ENCODE measurements at places on chromosomes 11 and 22.
A peak's percentile ranks its signal among the peaks of the same experiment; 100 is the strongest.

DNA sequence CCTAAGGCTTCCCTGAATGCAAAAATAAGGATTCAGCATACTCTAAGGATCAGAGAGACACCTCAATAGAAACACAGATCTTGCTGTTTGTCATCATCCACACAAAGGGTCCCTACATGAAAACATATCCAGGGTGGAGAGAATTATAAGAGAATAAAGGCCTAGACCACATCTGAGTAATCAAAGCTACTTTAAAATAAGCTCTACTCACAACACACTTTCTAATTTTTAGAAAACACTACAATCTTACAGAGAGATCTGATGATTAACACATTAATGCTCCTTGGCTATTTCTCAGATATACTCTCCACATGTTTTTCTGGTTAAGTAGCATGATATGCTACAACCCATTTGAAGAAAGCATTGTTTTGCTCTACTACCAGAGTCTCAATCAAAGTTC lies 108.2 kb downstream of the ETS1 start:
- no peak for DNase-seq

GRCh38 chr11:16001899-16002426 lies 354.4 kb downstream of the SOX6 start:
- no peak for DNase-seq

DNA sequence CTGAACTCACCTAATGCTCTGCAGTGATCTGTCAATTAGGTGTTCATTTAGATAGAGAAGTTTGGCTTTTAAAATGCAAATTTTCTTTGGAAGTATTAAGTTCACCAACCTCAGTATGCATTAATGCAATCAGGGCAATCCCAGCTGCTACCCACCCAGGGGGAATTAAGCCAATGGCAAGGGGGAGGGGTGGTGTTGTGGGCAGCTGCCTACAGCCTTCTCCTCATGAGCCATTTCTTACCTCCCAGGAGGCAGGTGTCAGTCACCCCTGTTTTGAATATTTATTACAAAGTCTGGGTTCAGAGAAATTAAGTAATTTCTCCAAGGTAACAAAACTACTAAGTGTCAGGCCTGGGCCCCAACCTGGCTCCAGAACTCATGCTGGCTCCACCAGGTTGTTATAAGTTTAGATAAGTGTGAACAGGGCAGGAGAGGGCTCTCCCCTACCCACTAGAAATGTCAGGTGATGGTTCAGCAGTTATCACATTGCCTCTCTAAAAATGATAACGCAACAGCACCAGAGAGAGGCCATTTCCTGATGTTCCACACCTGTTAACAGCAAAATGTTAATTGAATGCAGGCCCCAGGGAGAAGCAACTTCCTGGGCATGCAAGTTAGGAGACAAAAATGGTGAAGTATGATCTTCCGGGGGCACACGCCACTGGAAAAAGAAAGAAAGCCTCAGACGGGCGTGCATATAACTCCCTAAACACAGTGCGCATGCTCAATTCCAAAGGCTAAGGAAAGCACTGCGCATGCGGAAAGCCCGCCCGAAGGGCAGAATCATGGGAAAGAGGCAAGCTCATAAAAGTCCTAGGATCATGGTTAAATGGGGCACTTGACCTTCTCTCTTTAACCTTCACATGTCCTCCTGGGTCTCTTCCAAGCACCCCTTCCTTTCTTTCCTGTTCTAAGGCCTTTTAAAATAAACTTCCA lies 35.4 kb upstream of the GNAZ start:
- no peak for DNase-seq

- no peak for DNase-seq
Observed at GRCh38 chr11:16311831-16312230, 44.5 kb downstream of the SOX6 start.

- no peak for DNase-seq
Observed at GRCh38 chr22:31461699-31462098, 27.9 kb downstream of the EIF4ENIF1 start.

GRCh38 chr11:121869478-121869877 lies 246.5 kb downstream of the BLID start:
- no peak for DNase-seq

GRCh38 chr11:124863137-124863825 lies 2.0 kb upstream of the ROBO3 start:
- peak; percentile 27 for DNase-seq

- DNase-seq = no peak
Observed at GRCh38 chr11:72436661-72437060, 2.3 kb upstream of the CLPB start.

DNA sequence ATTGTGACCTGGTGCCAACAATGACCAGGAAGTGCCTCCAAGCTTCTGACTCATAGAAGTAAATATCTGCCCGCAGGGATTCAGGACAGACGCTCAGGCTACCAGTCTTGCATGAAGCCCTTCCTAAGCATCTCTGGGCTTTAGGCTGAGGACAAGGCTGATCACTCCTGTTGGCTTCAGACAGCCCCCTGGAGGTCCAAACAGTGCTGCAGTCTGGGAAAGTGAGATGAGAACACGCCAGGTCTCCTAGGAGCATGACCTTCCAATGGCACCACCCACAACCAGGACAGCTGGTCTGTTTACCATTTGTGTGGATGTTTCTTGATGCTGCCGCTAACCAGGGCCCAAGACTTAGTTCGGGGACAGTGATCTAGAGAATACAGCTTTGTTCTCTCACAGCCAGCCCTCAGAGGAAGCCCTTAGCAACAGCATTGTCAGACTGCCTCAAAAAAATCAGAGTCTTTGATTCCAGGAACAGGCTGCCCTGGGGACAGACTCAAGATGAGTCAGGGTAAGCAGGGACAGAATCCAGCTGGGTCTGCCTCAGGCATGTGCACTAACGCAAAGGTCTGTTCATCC lies 111.2 kb downstream of the ZNF280B start:
- DNase-seq = no peak

- DNase-seq = no peak
Observed at GRCh38 chr11:17221968-17222367, 14.2 kb upstream of the PIK3C2A start.

GRCh38 chr11:12642040-12642439 lies 32.2 kb upstream of the TEAD1 start:
- DNase-seq = no peak

Measured in anterior cingulate cortex (tissue), 58 donors.